ENCODE measurements at places on chromosomes 4 and X.

GRCh38 chrX:34560180-34560579 lies 96.9 kb downstream of the TMEM47 start:
- DNase-seq, result no peak
- no peaks in the 10 kb centered on the region for H3K27me3 ChIP-seq
- H3K27ac ChIP-seq, result no peak overlapping the region
- no peak overlapping the region for H3K4me3 ChIP-seq
- H3K36me3 ChIP-seq, result no peaks in the 10 kb centered on the region

GRCh38 chr4:154010371-154010770 lies 221.5 kb upstream of the SFRP2 start:
- no peaks in the 10 kb centered on the region for H3K36me3 ChIP-seq
- no peak overlapping the region for H3K27ac ChIP-seq
- H3K4me1 ChIP-seq, result no peaks in the 10 kb centered on the region
- no peaks in the 10 kb centered on the region for H3K27me3 ChIP-seq
- no peak for DNase-seq

- H3K4me3 ChIP-seq, result no peak overlapping the region
- no peaks in the 10 kb centered on the region for H3K36me3 ChIP-seq
- DNase-seq, result no peak
- no peak overlapping the region for H3K27ac ChIP-seq
- no peaks in the 10 kb centered on the region for H3K27me3 ChIP-seq
- no peaks in the 10 kb centered on the region for H3K4me1 ChIP-seq
Observed at GRCh38 chr4:129645461-129645860, 549.5 kb downstream of the C4orf33 start.

DNA sequence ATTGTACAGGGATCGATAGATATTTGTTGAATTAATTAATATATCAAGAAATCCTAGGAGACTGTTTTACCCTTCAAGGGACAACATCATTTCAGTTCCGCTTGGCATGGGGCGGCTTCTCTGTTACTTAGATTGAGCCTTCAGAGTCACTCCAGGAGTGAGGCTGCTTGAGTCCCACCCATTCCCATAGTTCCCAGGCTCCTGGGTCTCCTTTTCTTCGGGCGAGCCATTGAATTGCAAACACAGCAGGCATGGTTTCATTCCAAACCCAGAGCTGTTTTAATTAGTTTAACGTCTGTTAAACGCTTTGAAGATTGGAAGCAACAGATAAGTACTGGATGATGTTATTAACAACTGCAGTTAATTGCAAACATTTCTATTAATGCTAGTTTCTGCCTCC lies 571 bp upstream of the EDA start:
- H3K27ac ChIP-seq, result no peak overlapping the region
- no peaks in the 10 kb centered on the region for H3K36me3 ChIP-seq
- H3K4me3 ChIP-seq, result peak overlapping the region; percentile 75
- H3K4me1 ChIP-seq, result no peaks in the 10 kb centered on the region
- peaks cover 7% of the 10 kb centered on the region for H3K27me3 ChIP-seq

DNA sequence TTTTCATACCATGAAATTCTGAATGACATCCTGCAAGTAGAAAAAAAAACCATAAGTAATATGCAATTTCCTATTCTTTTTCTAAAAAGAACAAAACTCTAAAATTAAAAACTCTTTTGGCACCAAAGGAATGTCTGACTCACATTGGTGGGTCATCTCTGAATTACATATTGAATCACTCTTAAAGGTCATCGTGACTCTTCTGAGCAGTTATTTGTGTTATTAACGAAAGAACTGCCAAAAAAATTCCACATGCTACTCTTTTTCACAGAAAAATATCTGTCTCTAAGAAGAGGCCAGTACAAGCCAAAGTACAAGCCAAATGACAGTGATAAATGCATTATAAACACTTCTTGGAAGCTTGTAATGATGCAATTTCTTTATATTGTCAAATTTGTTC lies 282.2 kb downstream of the GUCY2F start:
- H3K36me3 ChIP-seq, result no peaks in the 10 kb centered on the region
- H3K4me3 ChIP-seq, result no peak overlapping the region
- DNase-seq, result no peak
- no peaks in the 10 kb centered on the region for H3K27me3 ChIP-seq
- H3K27ac ChIP-seq, result no peak overlapping the region

DNA sequence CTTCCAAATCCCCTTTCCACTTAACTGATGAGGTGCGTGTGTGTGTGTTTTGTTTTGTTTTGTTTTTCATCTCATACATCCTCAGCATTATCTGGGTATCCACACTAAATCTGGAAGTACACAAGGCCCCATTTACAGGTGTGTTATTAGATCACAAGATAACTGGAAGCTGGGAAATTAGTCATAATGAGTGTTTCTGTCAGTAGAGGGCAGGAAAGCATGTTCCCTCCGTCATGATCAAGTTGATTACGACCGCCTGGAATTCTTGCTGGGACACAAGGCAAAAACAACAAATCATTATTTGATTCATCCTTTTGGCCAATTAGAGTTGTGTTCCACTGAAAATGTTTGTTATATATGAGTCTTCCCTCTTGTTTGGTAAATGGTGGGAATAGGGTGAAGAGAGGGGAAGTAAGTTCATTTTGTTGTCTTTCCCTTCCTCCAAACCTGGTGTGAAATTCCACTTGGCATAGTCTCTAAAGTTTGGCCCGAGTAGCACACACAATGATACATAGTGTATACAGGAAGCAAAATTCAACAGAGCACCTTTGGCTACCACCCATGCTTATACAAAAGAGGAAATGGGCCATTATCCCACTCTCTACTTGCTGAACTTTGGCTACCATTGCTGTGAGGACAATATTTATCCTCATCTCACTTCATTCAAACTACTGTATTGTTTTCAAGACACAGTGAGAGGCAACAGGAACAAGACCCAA lies 33.3 kb upstream of the TLL1 start:
- no peaks in the 10 kb centered on the region for H3K4me1 ChIP-seq
- no peak overlapping the region for H3K4me3 ChIP-seq
- no peak for DNase-seq
- no peaks in the 10 kb centered on the region for H3K36me3 ChIP-seq
- H3K27me3 ChIP-seq, result no peaks in the 10 kb centered on the region
- H3K27ac ChIP-seq, result no peak overlapping the region

- no peaks in the 10 kb centered on the region for H3K4me1 ChIP-seq
- no peak for DNase-seq
- H3K36me3 ChIP-seq, result no peaks in the 10 kb centered on the region
- no peaks in the 10 kb centered on the region for H3K27me3 ChIP-seq
- H3K4me3 ChIP-seq, result no peak overlapping the region
Observed at GRCh38 chrX:82230013-82230412, 1028.1 kb downstream of the SH3BGRL start.

DNA sequence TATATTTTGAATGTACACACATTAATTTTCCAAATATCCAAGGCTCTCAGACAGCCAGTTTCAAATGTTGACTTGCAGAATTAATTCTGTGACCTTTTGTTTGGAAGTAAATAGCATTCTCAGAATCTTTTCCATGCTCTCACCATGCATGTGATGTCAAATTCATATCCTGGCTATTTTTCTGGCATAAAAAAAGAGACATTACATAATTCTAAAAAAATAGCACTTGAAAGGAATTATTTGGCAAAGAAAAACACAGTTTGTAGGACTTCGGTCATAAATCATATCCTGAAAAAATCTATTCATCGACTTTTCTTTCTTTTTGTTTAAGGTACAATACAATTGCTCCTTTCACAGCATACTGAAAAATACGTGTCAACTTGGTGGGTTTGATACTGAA lies 111.2 kb downstream of the GLRA3 start:
- H3K4me3 ChIP-seq, result no peak overlapping the region
- H3K27me3 ChIP-seq, result no peaks in the 10 kb centered on the region
- no peaks in the 10 kb centered on the region for H3K36me3 ChIP-seq

GRCh38 chrX:48683411-48683982 lies at the start of gene WAS:
TSS of gene WAS (plus strand) at chrX:48683799. CDS start at chrX:48683854, 55 bp downstream.
- peak within 1 kb of the TSS; percentile 53 for H3K4me3 ChIP-seq
- peak; percentile 87 for DNase-seq
- H3K27ac ChIP-seq, result peak within 1 kb of the TSS; percentile 67
- H3K4me1 ChIP-seq, result peaks cover 34% of the 10 kb centered on the region
- peaks cover 32% of the 10 kb centered on the region for H3K36me3 ChIP-seq

DNA sequence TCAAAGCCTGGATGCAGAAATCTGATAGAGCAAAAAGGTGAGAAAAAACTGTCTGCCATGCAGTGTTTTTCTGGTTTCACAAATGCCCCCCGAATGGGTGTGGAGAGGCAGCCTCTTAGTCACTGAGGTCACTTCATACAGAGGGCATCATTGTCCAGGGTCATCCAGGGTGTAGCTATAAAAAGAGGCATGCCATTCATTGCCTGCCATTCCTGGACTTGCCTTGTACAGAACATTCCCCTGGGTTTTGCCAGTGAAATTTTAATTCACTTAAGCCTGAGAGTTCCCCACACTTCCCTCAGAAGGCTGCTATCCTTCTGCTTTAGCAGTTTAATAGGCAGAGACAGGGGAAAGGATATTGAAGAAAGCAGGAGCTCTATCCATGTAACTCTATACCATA lies 230.3 kb downstream of the UNC5C start:
- no peak for DNase-seq
- no peaks in the 10 kb centered on the region for H3K4me1 ChIP-seq
- H3K27me3 ChIP-seq, result no peaks in the 10 kb centered on the region
- H3K36me3 ChIP-seq, result no peaks in the 10 kb centered on the region

DNA sequence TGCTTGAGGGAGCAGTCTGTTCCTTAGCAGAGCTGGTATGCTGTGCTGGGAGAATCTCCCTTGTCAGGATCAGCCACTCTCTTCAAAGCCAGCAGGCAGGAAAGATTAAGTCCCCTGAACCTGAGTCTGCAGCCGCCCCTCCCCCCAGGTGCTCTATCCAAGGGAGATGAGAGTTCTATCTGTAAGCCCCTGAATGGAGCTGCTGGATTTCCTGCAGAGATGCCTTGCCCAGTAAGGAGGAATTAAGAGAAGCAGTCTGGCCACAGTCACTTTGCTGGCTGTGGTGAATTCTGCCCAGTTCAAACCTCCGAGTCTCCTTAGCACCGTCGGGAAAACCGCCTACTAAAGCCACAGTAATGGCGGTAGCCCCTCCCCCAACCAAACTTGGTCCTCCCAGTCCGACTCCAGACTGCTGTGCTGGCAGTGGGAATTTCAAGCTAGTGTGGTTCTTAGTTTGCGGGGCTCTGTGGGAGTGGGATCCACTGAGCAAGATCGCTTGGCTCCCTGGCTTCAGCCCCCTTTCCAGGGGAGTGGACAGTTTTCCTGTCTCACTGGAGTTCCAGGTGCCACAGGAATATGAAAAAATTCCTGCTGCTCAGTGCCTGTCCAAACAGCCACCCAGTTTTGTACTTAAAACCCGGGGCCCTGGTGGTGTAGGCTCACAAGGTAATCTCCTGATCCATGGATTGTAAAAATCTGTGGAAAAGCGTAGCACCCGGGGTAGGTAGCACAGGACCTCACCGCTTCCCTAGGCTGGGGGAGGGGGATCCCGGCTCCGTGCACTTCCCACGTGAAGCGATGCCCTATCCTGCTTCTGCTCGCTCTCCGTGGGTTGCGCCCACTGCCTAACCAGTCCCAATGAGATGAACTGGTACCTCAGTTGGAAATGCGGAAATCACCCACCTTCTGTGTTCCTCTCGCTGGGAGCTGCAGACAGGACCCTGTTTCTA lies 38.0 kb downstream of the RAB28 start:
- no peak overlapping the region for H3K4me3 ChIP-seq
- H3K36me3 ChIP-seq, result no peaks in the 10 kb centered on the region
- peak; percentile 44 for DNase-seq
- H3K27ac ChIP-seq, result no peak overlapping the region
- H3K4me1 ChIP-seq, result no peaks in the 10 kb centered on the region

GRCh38 chr4:139940600-139940999 lies 213.4 kb downstream of the MAML3 start:
- DNase-seq, result no peak
- H3K4me3 ChIP-seq, result no peak overlapping the region
- H3K27me3 ChIP-seq, result no peaks in the 10 kb centered on the region
- H3K4me1 ChIP-seq, result no peaks in the 10 kb centered on the region
- no peaks in the 10 kb centered on the region for H3K36me3 ChIP-seq

GRCh38 chr4:185139736-185140135 lies 3.3 kb upstream of the SLC25A4 start:
- no peaks in the 10 kb centered on the region for H3K36me3 ChIP-seq
- no peak overlapping the region for H3K4me3 ChIP-seq
- H3K27ac ChIP-seq, result no peak overlapping the region
- peaks cover 12% of the 10 kb centered on the region for H3K27me3 ChIP-seq

- H3K27ac ChIP-seq, result no peak overlapping the region
- no peak overlapping the region for H3K4me3 ChIP-seq
- H3K36me3 ChIP-seq, result no peaks in the 10 kb centered on the region
- no peak for DNase-seq
- H3K4me1 ChIP-seq, result no peaks in the 10 kb centered on the region
Observed at GRCh38 chrX:65522739-65523372, 11.7 kb downstream of the LAS1L start.

- H3K27me3 ChIP-seq, result no peaks in the 10 kb centered on the region
- no peaks in the 10 kb centered on the region for H3K36me3 ChIP-seq
- DNase-seq, result no peak
- no peak overlapping the region for H3K4me3 ChIP-seq
- no peaks in the 10 kb centered on the region for H3K4me1 ChIP-seq
Observed at GRCh38 chr4:135120195-135120594, 918.6 kb upstream of the PABPC4L start.

DNA sequence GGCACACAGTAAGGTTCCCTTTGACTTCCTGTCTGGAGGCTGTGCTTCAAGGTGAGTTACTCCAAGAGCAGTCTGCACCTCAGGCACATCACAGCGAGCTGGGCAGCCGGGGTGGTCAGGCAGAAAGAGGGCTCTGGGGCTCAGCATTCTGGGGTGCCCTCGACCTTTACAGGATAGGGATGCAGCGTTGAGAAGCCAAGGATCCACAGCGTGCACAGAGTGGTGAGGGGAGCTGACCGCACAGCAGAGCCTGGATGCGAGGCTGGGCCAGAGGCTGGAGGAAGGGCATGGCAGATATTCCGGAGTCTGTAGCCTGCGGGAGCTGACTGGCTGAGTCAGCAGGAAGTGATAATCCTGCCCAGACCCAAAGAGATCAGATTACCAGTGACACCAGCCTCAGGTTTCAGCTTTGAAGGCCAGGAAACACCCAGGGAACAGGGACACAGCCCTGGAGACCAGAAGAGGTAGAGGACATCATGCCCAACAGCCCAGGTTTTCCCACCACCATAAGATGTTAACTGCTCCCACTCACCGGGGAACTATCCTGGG lies 38.4 kb upstream of the PDLIM3 start:
- H3K27me3 ChIP-seq, result no peaks in the 10 kb centered on the region
- no peak for DNase-seq

- DNase-seq, result no peak
- no peak overlapping the region for H3K27ac ChIP-seq
- no peaks in the 10 kb centered on the region for H3K27me3 ChIP-seq
Observed at GRCh38 chr4:16045687-16046086, 38.1 kb downstream of the PROM1 start.

DNA sequence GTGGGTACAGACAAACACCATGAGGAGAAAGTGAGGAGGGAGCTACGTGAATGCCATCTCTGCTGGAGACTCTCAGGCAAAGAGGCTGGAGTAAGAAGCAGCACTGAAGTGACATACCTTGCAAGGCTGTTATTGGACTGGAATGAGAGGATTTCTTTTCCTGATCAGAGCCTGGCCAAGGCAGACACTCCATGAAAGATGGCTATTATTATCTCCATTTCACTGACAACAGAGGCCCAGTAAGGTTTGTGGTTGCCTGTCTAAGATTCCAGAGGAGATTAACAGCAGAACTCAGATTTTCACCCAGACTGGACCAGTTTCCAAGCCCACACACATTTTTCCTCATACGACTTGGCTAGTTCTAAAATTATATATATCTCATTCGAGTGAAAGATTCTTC lies 162.0 kb upstream of the EOLA2 start:
- no peak overlapping the region for H3K4me3 ChIP-seq
- no peak for DNase-seq
- no peaks in the 10 kb centered on the region for H3K4me1 ChIP-seq
- no peak overlapping the region for H3K27ac ChIP-seq
- no peaks in the 10 kb centered on the region for H3K36me3 ChIP-seq

- H3K36me3 ChIP-seq, result no peaks in the 10 kb centered on the region
- no peak overlapping the region for H3K4me3 ChIP-seq
- H3K27me3 ChIP-seq, result no peaks in the 10 kb centered on the region
Observed at GRCh38 chr4:168618577-168619265, 121.9 kb downstream of the PALLD start.

All from spleen (tissue), 13 donors.